ENCODE measurements at places on chromosomes 2 and 18.

- no peak for DNase-seq
Measured at GRCh38 chr18:45325778-45326177, 289.5 kb upstream of the SLC14A2 start.

DNA sequence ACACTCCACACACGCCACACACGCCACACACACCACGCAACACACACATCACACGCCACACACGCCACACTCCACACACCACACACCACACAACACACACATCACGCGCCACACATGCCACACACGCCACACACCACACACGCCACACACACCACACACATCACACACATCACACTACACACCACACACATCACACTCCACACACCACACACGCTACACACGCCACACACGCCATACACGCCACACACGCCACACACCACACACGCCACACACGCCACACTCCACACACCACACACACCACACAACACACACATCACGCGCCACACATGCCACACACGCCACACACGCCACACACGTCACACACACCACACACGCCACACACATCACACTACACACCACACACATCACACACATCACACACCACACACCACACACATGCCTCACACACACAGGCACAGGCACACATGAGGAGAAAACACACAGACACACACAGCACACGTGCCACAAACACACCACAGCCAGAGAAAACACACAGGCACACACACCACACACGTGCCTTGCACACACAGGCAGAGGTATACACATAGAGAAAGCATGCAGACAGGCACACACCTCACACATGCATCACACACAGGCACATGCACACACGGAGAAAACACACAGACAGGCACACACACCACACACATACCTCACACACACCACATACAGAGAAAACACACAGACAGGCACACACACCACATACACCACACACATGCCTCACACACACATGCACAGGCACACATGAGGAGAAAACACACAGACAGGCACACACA is 241.5 kb upstream of the MYT1L start:
- no peak for DNase-seq

- no peak for DNase-seq
Measured at GRCh38 chr18:79890674-79891073, 60.8 kb downstream of the SLC66A2 start.

- DNase-seq, result no peak
Measured at GRCh38 chr2:164112105-164112504, 376.3 kb upstream of the FIGN start.

DNA sequence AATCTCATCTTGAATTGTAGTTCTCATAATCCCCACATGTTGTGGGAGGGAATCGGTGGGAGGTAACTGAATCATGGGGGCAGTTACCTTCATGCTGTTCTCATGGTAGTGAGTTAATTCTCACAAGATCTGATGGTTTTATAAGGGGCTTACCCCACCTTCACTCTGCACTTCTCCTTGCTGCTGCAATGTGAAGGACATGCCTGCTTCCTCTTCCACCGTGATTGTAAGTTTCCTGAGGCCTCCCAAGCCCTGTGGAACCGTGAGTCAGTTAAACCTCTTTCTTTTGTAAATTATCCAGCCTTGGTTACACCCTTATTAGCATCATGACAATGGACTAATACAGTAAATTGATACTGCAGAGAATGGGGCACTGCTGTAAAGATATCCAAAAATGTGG is 57.9 kb downstream of the SCN7A start:
- no peak for DNase-seq

Measured in stimulated activated CD8-positive, alpha-beta memory T cell treated with anti-CD3 and anti-CD28 coated beads, Interleukin-7, amount 100 ng/mL, for 1 hour (primary cell).